ENCODE measurements at places on chromosomes 16 and 17.

- DNase-seq, result no peak
Measured at GRCh38 chr16:27803775-27804549, 254.0 kb downstream of the KATNIP start.

GRCh38 chr17:56880133-56880532, 33.7 kb downstream of the TRIM25 start:
- DNase-seq, result no peak

DNA sequence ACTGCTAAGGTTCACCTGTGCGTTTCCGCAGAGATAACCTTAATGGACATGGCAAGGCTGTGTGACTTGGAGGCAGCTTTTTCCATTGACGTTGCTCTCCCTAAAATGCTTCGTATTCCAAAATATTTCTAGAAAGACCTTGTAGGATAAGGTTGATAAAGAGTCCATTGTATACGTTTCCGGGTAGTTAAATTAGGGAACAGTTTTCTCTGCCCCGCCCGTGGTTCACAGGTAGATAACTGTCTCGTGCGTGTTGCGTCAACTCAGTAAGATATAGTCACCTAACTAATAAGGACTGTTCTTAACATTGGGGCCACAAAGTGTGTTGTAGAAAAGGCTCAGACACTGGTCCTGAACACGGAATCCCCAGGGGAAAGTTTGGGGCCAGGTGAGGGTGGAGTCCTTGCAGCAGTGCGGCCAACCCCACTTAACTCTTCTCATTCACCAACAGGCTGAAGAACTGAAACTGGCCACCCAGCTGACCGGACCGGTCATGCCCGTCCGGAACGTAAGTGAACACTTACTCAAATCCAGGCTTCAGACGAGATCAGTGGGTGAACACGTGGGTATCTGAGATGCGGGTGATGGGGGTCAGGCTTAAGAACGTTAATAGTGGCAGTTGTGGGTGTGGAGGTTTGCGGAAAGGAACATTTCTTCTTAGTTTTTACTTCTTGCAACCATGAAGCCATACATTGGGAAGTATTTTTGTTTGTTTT, 1.6 kb downstream of the RPL13 start:
- DNase-seq, result no peak

GRCh38 chr16:6020162-6020985, 922.8 kb upstream of the EEF2KMT start:
- DNase-seq, result no peak

DNA sequence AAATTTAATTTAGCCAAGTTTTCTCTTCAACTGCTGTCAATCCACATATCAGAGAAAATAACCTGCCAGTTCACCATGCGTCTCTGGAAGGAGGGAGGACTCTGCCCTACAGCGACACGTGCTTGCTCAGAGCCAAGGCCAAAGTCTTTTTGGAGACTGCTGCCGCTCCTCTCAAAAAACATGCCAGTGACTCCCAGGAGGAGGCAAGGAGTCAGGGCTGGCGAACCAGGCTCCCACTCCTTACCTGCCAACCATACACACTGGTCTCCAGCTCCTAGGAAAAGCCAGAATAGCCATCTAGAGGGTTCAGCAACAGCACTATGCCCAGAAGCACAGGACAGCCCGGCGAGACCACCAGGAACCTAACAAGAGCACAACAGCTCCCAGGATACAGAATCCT, 73.0 kb downstream of the ANKRD11 start:
- no peak for DNase-seq

DNA sequence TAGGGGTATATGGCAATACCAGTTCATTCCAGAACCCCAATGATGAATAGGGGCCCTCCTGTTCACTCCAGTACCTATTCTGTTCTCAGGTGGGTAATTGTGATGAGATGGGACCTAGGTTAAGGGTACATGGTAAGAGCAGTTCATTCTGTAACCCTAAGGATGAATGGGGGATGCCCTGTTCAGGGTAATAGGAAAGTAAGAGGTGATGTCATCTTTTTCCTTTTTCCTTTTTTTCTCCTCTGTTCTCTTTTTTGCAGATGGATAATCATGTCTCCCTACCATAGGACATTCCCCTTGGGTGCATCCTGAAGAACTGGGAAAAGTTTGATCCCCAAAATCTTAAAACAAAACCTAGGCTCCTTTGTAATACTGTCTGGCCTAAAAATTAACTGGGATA, 25.0 kb upstream of the SLC6A2 start:
- DNase-seq, result no peak

DNA sequence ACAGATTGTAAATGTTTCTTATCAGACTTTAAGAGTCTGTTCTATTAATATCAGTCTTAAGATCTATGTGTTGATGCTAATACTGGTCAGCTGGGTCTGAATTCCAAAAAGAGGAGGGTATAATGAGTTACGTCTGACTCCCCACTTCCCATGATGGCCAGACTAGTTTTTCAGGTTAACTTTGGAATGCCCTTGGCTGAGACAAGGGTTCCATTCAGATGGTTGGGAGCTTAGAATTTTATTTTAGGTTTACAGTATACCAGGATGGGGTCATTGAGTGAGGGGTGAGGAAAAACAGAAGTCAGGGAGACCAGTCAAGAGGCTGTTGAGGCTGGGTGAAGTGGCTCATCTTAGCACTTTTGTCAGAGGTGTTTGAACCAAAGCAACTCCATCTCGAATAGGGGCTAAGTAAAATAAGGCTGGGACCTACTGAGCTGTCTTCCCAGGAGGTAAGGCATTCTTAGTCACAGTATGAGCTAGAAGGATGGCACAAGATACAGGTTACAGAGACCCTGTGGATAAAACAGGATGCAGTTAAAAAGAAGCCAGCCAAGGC, 2.9 kb upstream of the TMEM231 start:
- no peak for DNase-seq

GRCh38 chr17:60077672-60078519, 825 bp downstream of the HEATR6 start:
- no peak for DNase-seq

- no peak for DNase-seq
Measured at GRCh38 chr17:681738-682529, 32.7 kb downstream of the VPS53 start.

DNA sequence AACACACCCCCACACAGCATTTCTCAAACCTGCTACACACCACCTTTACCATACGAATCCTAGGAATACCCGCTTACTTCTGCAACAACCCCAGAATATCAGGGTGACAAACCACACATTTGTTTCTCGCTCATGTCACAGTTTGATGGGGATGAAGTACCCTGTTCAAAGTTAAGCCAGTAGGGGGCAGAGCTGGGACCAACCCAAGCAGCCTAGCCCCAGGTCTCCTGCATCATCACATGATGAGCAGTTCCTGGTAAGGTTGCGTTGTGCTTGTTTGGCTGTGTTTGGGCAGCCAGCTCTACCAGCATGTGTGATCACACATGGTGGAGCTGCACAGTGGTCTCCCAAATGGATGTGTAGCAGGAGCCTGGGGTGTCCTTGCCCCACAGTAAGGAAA, 103.6 kb upstream of the C16orf82 start:
- no peak for DNase-seq

GRCh38 chr16:68375801-68376536, 65.2 kb downstream of the PRMT7 start:
- DNase-seq, result no peak

- no peak for DNase-seq
Measured at GRCh38 chr17:55301521-55302406, 37.0 kb downstream of the HLF start.

DNA sequence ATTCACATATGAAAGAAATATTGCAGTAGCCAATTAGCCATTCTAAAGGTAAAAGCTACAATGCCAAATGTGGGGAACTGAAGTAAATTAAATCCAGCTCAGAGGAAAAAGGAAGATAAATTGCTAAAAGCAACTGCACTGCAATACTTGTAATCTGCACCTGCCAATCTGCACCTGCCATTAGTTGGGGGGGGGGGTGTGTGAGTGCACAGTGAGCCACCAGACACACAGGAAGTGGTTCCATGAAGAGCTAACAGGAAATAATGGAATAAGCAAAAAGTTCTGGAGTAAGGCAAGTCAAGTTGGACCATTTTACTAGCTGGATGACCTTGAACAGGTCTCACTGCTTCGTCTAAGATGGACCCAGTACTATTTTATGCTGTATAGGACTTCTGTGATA, 191.8 kb downstream of the PARN start:
- no peak for DNase-seq

- no peak for DNase-seq
Measured at GRCh38 chr17:57210972-57211411, 45.3 kb upstream of the MSI2 start.

DNA sequence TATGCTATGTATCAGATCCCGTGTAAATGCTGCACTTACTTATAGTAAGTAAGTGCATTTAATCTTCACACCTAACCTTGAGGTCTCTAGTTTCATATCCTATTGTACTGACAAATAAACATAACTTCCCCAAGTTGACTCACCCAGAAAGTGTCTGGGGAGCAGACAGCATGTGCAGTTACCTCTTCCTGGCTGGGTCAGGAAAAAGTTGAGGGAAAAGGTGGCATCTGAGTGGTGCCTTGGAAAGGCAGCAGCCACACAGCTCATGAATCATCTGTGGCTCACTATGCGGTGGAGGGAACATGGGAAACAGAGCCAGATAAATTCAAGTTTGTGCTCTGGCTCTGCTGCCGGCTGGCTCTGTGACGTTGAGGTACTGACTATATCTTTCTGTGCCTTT, 382.0 kb upstream of the DYNLRB2 start:
- DNase-seq, result no peak

DNA sequence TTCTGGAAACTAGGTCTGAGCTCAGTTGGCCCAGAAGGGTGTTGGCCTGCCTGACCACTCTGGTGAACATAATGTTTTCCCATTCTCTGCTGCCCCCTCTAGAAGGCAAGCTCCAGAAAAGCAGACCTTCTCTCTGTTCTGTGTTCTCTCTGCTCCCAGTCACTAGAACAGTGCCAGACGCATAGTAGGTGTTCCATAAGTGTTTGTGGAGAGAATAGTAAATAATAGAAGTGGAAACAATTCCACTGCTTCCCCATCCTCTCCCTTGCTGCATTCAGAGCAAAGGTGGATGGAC, 32.2 kb upstream of the ETV4 start:
- no peak for DNase-seq

DNA sequence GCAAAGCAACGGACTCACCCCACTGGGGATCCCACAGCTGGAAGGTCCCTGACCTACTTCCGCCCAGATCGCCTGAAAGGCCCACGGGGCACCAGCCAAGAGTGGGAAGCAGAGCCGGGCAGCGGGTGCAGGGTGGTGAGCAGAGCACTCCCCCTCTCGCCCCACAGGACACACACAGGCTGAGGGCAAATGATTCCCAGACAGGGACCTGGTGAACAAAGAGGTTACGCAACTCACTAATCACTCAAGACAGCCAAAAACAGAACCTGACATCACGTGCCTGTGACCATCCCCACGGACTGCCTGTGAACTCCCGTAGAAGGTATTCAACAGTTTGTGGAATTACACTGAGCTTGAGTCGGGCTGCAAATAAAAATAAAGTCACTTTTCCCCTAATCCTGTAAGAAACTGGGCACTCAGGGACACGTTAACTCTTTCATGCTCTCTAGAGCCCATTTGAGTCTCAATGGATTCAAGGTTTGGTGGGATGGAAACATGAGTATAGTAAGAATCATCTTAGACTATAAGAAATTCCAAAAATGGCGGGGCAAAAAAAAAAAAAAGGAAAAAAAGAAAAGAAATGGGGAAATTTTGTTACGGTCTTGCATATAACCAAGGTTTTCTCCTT, 396.1 kb downstream of the SOX9 start:
- no peak for DNase-seq

DNA sequence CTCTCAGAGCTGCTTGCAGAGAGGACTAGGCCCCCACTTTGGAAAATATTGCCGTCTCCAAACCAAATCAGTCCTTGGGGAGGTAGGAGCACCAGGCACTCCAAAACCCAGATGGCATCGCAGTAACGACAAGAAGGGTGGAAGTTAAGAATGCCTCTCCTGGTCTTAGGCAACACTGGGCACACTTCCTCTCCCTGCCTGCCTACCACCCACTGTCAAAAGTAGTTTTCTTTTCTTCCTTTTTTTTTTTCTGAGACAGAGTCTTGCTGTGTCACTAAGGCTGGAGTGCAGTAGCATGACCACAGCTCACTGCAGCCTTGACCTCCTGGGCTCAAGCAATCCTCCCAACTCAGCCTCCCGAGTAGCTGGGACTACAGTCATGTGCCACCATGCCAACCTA, 47.2 kb downstream of the SRL start:
- DNase-seq, result no peak

DNA sequence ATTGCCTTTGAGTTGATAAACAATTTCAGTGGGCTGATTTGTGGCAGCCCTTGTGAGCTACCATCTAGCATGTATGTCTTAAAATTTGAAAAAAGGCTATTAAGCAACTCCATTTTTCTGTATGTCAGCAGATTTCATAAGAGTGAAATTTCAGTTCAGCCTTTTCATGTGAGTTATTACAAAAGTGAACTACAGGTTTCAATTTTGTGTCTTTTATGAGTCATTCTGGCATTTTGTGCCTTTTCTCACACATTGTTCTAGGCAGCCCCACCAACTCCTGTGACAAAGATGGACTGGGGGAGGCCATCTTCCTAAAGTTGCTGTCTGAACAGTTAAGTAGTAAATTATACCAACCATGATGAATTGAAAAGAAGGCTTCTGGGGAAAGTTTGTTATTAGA, 52.1 kb downstream of the USP10 start:
- no peak for DNase-seq

- DNase-seq, result no peak
Measured at GRCh38 chr17:81066072-81066471, 31.1 kb downstream of the BAIAP2 start.

DNA sequence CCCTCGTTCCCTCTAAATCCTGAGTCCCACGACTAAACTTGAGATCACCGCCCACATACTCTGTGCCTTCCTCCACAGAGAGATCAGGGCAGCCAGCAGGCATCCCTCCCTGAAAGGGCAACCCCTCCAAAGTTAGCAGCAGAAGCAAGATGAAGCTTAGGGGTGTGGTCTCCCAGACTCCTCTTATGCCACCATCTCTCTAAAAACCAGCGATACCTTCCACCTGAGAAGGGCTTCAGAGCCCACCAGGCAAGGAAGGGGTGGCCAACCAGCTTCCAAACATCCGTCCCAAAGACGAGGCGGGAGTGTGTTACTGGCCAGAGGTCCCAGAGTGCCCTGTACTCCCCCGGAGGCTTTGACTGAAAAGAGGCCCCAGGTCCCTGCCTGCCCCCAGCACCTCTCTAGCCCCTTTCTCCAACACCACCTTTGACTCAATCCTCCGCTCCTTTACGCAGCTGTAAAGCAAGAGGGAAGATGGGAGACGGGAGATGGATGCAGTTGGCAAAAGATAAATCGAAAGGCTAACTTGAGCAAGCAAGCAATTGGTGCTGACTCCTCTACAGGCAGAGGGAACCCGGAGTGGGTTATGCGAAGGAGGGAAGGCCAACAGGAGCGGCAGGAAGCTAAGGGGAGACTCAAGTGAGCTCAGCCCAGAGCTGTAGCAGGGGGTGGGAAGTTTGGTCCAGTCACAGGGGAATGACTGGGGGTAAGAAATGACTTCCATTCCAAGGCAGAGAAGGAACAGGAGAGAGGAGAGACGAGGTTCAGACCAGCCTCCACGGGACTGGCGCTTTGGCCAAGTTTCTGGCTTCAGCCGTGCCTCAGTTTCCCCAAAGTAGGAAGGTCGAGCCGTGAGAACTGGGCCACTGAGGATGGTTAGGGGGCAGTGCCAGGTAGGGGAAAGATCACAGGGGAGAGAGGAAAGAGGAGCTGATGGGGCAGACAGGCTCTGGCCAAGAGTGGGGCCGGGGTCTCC, 1.0 kb downstream of the ST3GAL2 start:
- no peak for DNase-seq

GRCh38 chr16:23862556-23862955, 26.8 kb downstream of the PRKCB start:
- no peak for DNase-seq
